ENCODE measurements at places on chromosomes 3 and 15.

DNA sequence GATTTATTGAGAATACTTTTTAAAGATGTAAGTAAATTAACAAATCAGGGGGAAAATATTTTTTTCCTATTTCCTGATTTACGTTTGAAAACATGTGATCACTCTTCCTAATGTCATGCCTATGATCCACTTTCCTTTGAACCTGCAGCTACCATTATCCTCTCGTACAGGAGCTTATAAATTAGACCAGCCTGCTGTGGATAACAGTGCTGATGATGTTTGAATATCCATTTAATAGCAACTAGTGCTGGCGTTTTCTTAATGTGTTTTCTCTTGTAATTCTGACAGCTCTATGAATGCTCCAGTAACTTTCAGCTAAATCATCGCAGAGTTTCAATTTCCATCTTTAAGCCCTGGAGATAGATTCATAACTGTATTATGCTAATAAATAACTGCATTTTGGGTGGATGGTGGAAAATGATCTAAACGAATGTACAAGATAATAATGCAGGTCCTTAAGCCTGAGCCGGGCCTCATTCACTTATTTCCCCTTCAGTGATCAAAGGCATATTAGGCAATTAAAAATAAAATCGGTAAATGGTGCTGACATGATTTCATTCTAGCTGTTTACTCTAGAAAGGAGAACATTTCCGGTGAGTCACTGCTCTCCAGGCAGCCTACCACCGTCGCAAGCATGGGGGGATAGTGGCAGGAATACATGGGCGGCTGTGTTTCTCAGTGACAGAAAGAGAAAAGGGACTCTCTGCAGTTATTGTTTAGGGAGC lies 58.5 kb upstream of the SLC24A5 start:
- DNase-seq: peak; percentile 27

DNA sequence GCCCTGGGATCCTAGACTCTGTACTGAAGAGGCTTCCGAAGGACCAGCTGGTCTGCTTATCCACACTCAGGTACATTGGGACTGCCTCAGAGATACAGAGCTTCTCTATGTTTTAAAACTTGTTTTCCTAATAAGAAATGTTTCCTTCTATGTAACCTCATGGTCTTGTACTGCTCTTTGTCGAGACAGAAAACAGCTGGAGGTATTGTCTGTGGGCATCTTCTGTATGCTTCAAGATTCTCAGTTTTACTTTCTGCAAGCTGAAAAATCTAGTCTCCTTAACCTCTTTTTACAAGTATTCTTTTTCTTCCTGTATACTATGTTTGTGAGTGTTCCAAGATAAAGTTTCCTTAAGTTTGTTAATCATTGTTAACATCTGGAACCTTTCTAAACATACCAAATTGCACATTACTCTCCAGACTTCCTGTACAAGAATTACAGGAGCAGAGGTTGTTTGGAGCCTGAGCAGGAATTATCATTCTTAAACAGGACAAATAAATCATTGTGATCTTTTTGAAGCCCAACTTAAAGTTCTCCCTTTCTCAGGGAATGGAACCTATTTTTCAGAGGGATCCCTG lies 358.3 kb upstream of the CFAP20DC start:
- no peak for DNase-seq

DNA sequence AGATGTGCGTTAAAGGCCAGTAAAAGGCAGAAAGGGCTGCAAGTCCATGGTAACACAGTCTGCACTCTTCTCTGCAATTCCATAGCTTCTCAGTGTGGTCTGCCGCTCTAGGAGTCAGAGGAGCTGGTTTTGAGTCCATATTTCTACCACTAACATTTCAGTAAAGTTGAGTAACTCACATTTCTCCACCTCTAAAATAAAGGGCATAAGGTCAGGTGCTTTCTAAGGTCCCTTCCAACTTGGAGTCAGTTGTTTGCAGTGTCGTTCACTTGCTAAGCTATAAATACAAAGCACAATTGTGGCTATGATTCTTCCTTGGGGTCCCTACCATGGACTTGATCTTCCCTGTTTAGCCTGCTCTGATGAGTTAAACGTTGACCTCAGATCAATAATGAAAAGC lies 171.1 kb downstream of the P3H2 start:
- DNase-seq: no peak

- DNase-seq: no peak
Measured at GRCh38 chr3:64685331-64685799, 2.4 kb downstream of the ADAMTS9 start.

GRCh38 chr3:10546820-10547263 lies 41.5 kb upstream of the ATP2B2 start:
- no peak for DNase-seq

GRCh38 chr15:101048581-101049030 lies 129.4 kb downstream of the LRRK1 start:
- no peak for DNase-seq

DNA sequence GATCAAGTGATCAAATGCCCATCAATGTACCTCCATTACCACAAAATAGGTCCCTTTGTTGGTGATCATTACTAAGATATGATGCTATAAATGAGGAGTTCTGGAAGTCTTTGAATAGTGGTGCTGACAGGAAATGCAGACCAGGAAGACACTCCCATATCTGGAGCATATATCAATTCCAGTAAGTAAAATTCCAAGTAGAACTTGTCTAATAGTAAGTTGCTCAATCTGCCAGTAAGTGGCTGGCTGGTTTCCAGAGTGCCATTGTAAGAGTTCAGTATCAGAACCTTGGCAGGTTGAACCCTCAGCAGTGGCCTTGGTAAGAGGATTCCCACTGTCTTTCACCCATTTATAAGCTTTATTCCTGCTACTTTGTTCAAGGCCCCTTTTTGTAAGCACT lies 379.9 kb upstream of the RBMS3 start:
- peak; percentile 50 for DNase-seq

DNA sequence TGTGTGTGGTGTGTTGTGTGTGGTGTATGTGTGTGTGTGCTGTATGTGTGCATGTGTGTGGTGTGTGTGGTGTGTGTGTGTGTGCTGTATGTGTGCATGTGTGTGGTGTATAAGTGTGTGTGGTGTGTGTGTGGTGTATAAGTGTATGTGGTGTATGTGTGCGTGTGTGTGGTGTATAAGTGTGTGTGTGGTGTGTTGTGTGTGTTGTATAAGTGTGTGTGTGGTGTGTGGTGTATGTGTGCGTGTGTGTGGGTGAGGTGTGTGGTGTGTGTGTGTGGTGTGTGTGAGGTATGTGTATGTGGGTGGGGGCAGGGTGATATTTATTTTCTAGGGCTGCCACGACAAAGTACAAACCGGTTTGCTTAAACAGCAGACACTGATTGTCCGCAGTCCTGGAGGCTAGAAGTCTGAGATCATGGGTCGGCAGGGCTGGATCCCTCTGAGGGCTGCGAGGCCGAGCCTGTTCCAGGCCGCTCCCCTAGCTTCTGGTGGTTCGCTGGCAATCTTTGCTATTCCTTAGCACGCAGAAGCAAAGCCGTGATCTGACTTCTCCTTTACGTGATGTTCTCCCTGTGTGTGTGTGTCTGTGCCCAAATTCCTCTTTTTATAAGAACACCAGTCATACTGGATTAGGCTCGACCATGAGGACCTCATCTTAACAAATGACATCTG lies 160.2 kb downstream of the XXYLT1 start:
- DNase-seq: no peak

DNA sequence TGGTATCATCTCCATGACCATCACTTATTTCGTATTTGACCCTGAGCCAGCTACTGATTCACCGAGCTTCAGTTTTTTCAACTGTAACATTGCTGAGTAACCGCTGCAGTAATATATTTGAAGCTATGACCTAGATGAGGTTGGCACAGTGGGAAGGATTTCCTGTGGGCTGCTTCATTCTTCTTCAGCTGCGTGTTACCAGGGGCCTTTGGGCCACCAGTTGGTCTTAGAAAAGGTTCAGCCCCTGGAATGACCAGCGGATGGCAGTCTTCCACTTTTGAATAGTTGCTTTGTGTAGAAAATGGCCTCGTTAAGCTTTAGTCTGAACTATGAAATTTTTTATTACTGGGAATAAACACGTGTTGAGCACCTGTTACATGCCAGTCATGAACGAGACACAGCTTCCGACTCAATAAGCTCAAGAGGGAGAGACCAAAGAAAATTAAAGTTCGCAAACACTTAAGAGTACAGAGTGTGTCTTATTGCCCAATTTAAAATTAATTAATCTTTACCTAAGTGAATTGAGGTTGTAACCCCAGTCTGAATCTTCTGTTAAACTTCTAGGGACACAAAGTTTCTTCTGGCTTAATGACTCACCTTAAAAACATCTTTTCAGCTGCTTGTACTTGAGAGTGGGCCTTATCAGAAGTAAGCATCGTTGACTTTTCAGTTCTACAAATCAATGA lies 57.6 kb upstream of the NR2E3 start:
- peak; percentile 73 for DNase-seq

- DNase-seq: peak; percentile 51
Measured at GRCh38 chr15:98860281-98861041, 147.1 kb downstream of the PGPEP1L start.

DNA sequence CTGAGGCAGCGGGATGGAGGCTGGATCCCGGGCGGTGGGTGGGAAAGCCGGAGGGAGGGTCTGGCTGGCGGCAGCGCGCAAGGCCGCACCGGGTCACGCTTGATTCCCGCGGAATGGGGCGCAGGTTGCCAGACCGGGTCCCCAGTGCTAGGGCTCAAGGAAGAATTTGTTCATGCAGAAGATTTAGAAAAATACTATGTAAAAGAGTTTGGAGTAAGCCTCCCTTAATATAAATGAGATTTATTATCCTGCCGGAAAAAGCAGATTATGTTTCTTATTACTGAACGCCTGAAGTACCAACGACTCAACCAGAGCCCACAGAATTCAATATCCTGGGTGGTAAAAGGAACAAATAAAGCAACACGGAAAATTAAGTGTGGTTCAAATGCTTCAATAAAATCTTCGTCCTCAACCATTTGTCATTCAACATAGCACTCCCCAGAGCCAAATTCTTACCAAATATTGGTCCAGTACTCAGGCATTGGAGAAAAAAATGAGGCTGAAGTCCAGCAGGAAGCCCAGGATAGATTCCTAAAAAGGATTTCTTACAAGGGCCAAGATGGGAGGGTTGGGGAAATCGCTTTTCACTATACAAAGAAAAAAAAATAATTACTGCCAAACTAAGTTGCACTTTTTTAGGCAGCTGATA lies 1.2 kb upstream of the ZBTB20 start:
- DNase-seq: peak; percentile 3

DNA sequence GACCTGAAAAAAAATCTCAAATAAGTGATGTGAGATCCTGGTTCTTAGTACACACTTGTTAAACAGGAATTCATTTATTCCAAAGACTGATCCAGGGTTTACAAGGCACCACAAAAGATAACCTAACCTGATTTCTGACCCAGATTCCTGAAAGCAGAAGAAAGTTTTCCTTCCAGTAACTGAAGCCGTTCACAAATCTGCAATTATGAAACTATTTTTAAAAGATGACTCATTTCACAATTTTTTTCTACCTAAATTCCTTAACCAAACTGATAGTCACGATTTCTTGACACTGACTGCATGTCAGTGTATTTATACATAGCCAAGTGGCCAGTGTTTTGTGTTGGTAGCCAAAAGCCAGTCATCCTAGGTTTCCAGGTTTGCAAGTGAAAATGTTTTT lies 17.1 kb downstream of the SLC9A9 start:
- DNase-seq: peak; percentile 74

DNA sequence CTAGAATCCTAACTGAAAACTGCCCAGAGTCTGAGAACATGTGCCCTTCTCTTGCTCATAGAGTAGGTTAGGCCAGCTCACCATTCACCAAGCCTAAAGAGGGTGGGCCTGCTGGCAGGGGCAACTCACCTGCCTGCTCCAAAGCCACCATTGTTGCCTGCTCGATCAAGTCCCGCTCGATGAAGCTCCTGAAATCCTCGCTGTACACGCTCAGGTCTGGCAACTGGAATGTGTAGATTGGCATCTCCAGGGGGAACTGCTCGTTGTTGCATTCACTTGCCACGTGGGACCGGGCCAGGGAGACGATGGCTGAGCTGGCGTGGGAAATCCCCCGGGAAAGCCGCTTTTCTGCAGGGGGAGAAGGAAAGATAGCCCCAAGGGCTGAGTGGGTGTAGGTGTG lies 232.2 kb downstream of the KLF13 start:
- no peak for DNase-seq

Measured in bronchial epithelial cell (primary cell).